ENCODE measurements at places on chromosomes 13 and 19. TPM values are rescaled to one million over a fixed set of nuclear protein-coding genes. Genes with fewer than 3 reads are reported as not detected.

PSG7 gene
- not detected for polyA plus RNA-seq

MYDGF gene
- polyA plus RNA-seq, result 103 TPM

ARHGEF1 gene
- 161 TPM for polyA plus RNA-seq

KLF5 gene
- polyA plus RNA-seq, result 0.44 TPM

C13orf42 gene
- polyA plus RNA-seq, result not detected

FFAR3 gene
- polyA plus RNA-seq, result not detected

S1PR2 gene
- polyA plus RNA-seq, result 0.60 TPM

- H3K27me3 ChIP-seq, result no peaks in the 10 kb centered on the region
- H3K36me3 ChIP-seq, result peaks cover 6% of the 10 kb centered on the region
- no peak for DNase-seq
- H3K4me1 ChIP-seq, result peaks cover 37% of the 10 kb centered on the region
- H3K4me3 ChIP-seq, result peak overlapping the region; percentile 1
- H3K27ac ChIP-seq, result peak overlapping the region; percentile 94
Measured at GRCh38 chr19:17002455-17002854, 24.2 kb downstream of the CPAMD8 start.

DNA sequence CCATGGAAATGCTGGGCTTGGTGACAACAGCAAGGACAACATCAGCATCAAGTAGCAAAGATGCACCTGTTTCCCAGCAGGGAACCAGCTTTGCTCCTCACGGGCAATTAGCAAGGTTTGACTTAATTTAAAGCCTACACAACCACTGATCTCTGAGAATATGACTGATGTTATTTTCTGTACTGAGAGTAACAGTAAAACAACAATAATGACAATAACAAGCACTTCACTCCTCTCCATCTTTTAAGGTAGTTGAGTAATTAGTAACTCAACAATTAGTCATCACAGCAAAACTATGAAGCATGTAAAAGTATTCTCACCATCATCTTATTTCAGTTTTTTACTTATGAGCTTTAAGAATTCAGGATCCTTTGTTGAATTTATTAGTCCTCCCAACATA, 37.3 kb downstream of the ENOX1 start:
- H3K4me3 ChIP-seq, result no peak overlapping the region
- no peak overlapping the region for H3K27ac ChIP-seq
- H3K4me1 ChIP-seq, result no peaks in the 10 kb centered on the region
- no peak for DNase-seq

DNA sequence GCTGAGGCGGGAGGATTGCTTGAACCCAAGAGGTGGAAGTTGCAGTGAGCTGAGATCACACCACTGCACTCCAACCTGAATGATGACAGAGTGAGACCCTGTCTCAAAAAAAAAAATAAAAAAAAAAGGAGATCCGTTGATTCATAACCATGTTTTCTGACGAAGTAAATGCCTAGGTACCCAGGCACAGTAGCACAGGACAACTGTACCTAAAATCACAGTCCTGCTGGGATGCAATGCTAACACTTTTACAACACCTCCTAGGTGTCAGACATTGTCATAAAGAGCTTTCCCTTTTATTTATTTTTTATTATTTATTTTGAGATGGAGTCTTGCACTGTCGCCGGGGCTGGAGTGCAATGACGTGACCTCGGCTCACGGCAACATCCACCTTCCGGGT, 2.5 kb upstream of the TTC9B start:
- peaks cover 42% of the 10 kb centered on the region for H3K27me3 ChIP-seq
- H3K4me3 ChIP-seq, result no peak overlapping the region
- peaks cover 4% of the 10 kb centered on the region for H3K36me3 ChIP-seq
- no peak for DNase-seq
- peaks cover 26% of the 10 kb centered on the region for H3K4me1 ChIP-seq

DNA sequence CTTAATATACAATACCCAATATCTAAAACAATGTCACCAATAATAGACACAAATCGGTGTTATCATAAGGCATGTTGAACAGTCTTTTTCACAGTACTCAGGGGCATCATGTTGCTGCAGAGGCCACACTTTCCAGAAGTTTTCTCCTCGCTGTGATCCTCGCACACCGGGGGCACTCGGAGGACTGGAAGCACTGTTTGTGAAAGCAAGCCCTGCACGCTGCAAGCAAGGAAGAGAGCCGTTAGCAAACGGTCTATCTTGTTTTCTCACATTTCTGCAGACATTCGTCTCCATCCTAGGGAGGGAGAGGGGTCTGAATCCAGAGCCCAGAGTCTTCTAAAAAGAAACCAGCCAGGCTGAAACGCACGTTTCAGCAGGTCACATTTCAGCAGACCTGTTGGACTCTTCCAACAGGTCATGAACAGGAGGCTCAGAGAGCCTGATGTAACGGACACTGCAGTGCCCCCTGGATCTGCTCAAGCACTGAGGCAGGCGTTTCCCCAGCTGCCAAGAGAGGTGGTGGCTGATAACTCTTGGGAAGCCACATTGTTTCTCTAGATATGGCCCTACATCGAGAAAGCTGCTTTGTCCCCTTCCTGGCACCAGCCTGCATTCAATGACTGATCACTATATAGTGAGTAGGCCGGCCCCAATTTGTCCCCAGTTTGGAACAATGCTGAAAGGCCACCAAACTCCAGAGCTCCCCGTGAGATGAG, 43.6 kb downstream of the RUBCNL start:
- DNase-seq, result no peak

DNA sequence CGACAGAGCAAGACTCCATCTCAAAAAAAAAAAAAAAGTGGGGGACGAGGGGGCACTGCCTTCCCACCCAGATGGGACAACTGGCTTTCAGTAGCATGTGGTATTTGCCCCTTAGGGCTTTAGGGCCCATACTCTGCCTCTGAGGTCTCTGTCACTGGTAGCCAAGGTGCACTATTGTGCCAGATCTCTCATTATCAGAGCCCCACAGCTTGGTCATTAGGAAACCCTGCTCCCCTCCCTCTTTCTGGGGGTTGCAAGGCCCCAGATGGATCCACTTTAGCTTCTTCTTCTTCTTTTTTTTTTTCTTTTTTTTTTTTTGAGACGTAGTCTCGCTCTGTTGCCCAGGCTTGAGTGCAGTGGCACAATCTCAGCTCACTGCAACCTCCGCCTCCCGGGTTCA, 11.2 kb upstream of the ZNF358 start:
- H3K36me3 ChIP-seq, result no peaks in the 10 kb centered on the region
- no peak for DNase-seq
- H3K27ac ChIP-seq, result no peak overlapping the region
- H3K27me3 ChIP-seq, result peaks cover 34% of the 10 kb centered on the region

GRCh38 chr13:79901336-79901735, 420.4 kb downstream of the NDFIP2 start:
- no peaks in the 10 kb centered on the region for H3K27me3 ChIP-seq
- no peaks in the 10 kb centered on the region for H3K4me1 ChIP-seq
- no peak for DNase-seq
- H3K4me3 ChIP-seq, result no peak overlapping the region

DNA sequence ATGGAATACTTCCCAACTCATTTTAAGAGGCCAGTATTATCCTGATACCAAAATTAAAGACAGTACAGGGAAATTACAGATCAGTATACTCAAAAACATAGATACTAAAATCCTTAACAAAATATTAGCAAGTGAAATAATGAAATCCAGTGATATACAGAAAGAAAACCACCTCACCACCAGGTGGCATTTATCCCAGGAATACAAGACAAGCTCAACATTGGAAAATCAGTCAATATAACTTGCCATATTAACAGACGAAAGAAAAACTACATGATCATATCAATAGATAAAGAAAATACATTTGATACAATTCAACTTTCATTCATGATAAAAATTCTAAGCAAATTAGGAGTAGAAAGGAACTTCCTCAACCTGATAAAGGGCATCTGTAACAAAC, 6.7 kb upstream of the GNA15 start:
- H3K27me3 ChIP-seq, result peaks cover 12% of the 10 kb centered on the region
- no peaks in the 10 kb centered on the region for H3K36me3 ChIP-seq
- H3K27ac ChIP-seq, result no peak overlapping the region

DNA sequence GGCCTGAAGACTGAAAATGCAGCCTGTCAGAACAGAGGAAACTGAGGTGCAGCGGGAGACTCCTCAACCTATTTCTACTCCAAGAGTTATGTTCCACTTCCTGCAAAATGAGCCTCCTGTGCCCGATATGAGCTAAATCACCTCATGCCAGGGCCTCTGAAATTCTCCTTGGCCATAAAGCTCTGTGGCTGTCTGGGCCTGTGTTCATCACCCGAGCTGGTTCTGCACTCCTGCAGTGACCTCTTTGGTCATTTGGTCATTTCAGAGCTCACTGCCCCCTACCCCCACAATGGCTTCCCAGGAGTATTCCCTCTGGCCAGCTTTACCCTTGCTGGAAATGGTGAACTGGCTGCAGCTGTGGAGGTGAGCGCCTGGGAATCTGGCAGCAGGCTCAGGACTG, 51.7 kb upstream of the SERPINE3 start:
- no peaks in the 10 kb centered on the region for H3K36me3 ChIP-seq
- H3K4me1 ChIP-seq, result peaks cover 2% of the 10 kb centered on the region
- DNase-seq, result no peak
- H3K4me3 ChIP-seq, result no peak overlapping the region
- H3K27ac ChIP-seq, result no peak overlapping the region

DNA sequence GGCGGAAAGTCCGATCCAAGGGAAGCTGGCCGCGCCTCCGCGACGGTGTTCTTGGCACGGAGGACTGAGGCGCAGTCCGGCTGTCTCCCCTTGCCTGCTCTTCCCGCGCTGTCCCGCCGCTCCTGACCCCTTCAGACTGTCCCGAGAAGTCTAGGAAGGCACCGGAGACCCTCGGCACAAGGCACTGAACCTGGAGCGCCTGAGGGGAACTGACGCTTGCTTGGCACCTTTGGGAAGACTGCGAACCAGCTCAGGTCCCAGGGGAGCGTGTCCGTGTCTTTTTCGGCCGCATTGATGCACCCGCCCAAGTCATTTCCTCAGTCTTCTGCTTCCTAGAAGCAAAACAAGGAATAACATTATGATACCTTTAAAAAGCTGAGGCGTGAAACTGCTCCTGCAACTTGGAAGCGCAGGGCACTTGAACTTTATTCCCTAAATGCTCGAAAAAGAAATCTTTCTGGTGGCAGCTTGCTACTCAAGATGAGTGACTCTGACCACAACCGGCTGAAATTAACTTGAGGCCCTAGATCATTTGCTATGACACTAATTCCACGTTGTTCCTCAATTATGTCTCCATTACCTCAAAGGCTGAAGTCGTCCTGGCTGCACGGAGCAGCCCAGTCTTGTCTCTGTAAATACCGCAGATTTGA, 735 bp upstream of the FLT1 start:
- DNase-seq, result no peak
- H3K4me1 ChIP-seq, result peaks cover 38% of the 10 kb centered on the region
- peak overlapping the region; percentile 22 for H3K27ac ChIP-seq
- H3K36me3 ChIP-seq, result no peaks in the 10 kb centered on the region
- H3K27me3 ChIP-seq, result peaks cover 4% of the 10 kb centered on the region

- peaks cover 48% of the 10 kb centered on the region for H3K4me1 ChIP-seq
- no peaks in the 10 kb centered on the region for H3K27me3 ChIP-seq
- H3K27ac ChIP-seq, result peak overlapping the region; percentile 96
- H3K36me3 ChIP-seq, result peaks cover 43% of the 10 kb centered on the region
- H3K4me3 ChIP-seq, result peak overlapping the region; percentile 98
- DNase-seq, result peak; percentile 56
Measured at GRCh38 chr19:23394511-23394910, 760 bp downstream of the ZNF91 start.

DNA sequence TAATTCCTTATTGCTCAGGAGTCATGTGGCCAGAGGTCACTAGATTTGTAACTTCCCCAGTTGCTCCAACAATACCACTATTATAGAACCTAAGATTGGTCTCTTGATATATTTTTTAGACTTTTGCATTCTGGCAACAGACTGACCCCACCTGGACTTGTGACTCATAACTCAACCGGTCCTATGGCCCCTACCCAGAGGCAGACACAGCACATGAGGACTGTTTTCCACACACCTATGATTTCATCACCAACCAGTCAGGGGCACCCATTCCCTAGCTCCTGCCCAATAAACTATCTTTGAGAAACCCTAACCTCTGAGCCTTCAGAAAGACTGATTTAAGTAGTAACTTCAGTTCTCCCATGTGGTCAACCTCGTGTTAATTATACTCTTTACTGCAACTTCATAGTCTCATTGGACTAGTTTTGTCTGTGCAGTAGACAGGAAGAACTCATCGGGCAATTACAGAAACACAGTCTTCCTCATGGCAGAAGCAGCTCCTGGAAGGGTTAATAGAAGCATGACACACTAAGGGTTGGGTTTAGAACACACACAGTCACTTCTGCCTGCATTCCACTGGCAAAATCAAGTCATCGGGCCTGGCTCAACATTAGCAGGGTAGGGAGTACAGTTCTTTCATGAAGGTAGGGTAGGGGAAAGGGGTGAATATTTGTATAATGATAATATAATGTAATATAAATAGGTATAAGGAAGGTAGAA, 251.8 kb downstream of the UQCRFS1 start:
- no peaks in the 10 kb centered on the region for H3K4me1 ChIP-seq
- peaks cover 8% of the 10 kb centered on the region for H3K27me3 ChIP-seq
- H3K27ac ChIP-seq, result no peak overlapping the region
- H3K4me3 ChIP-seq, result no peak overlapping the region

DNA sequence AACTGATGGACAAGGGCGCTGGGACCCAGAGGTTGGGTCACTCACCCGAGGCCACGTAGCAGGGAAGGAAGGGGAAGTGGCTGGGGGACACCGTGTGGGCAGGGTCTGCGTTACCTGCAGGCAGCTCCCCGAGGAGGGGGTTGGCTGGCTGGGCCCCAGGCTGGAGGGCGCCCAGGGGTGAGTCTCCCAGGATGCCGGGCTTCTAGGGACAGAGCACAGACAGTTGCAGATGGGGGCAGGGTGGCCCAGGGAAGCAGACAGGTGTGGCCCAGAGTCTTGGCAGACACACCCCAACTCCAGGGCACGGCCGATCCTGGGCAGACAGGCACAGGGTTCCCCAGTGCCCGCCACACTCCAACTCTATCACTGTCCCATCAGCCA, 5.6 kb upstream of the FDX2 start:
- no peak overlapping the region for H3K27ac ChIP-seq
- no peaks in the 10 kb centered on the region for H3K27me3 ChIP-seq
- DNase-seq, result no peak
- H3K4me1 ChIP-seq, result no peaks in the 10 kb centered on the region

DNA sequence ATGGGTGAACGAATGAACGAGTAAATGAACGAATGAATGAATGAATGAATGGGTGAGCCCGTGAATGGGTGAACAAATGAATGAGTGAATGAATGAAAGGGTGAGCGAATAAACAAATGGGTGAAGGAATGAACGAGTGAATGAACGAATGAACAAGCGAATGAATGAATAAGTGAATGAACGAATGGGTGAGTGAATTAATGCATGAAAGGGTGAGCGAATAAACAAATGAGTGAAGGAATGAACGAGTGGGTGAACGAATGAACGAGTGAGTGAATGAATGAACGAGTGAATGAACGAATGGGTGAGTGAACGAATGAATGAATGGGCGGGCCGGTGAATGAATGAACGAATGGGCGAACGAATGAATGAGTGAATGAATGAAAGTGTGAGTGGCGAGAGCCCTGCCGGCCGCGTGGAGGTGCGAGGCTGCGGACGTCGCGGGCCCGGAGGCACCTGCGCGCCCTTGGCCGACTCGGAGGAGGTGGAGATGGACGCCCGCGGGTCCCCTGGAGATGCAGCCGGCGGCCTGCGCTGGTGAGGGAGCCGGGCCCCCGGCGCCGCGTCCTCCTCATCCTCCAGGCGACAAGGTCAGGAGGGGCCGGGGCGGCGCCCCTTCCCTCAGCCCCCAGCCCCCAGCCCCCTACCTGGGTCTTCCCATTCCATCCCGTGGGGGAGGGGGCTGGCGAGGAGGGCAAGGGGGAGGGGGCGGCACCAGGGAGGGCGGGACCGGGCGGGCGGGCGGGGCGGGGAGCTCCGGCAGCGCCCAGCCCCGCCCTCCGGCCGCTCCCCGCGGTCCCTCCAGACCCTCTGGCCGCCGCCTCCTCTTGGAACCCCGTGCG, 15.4 kb downstream of the ANKRD24 start:
- peaks cover 55% of the 10 kb centered on the region for H3K27me3 ChIP-seq
- DNase-seq, result no peak
- H3K36me3 ChIP-seq, result peaks cover 12% of the 10 kb centered on the region

GRCh38 chr19:41276231-41276630, 12.1 kb downstream of the HNRNPUL1 start:
- H3K27ac ChIP-seq, result peak overlapping the region; percentile 39

Data from naive thymus-derived CD8-positive, alpha-beta T cell (primary cell).